Effector memory CD8-positive, alpha-beta T cell (primary cell): ENCODE measurements at places on chromosomes 6 and 20.

DNA sequence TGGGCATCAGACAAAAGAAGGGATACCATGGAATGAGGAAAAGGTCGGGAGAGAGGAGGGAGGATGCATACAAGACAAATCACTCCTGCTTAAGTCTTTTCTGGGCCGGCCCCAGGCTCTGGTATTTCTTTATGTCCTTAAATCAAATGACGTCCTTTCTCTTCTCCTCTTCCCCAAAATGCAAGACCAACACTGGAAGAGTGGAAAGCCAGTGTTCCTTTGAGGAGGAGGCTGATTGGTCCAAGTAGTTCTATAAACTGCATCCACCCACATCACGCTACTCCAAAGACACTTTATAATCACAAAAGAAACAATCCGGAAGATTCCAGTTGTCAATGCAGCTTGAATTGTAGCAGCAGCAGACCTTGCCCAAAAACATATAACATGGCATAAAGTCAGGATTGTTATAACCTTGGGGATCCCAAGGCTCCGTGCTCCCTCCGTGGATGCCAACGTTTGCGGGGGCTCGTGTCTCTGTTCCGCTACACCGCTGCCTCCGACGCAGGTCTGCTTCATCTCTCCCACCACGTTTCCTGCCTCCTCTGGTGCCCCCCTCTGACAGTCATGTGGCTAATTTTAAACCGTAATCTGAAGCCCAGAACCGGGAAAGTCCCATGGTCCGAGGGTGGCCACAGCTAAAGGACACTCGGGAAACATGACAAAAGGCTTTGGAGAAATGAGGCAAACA is 47.1 kb downstream of the MCUR1 start:
- H3K27ac ChIP-seq, result no peak overlapping the region
- peak; percentile 36 for DNase-seq
- peak overlapping the region; percentile 61 for H3K4me3 ChIP-seq
- no peaks in the 10 kb centered on the region for H3K27me3 ChIP-seq
- H3K4me1 ChIP-seq, result peaks cover 24% of the 10 kb centered on the region
- peaks cover 4% of the 10 kb centered on the region for H3K36me3 ChIP-seq

- peaks cover 3% of the 10 kb centered on the region for H3K36me3 ChIP-seq
- peak; percentile 35 for DNase-seq
Observed at GRCh38 chr20:17431621-17432364, 99.4 kb downstream of the BFSP1 start.

DNA sequence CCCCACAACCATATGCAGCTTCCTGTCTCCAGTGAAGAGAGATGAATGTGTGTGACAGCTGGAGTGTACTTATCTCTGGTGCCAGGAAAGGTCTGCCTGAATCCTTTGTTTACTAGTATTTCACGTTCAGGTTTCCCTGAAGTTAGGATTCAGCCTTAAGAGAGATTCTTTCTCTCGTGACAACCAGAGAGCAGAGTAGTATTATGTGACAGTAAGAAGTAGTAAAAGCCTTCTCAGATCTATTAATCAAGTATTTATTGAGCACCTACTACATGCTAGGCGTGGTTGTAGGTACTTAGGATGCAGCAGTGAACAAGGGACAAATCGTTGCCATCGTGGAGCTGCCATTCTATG is 949 bp downstream of the KIFC1 start:
- no peaks in the 10 kb centered on the region for H3K27me3 ChIP-seq
- no peak overlapping the region for H3K27ac ChIP-seq
- H3K4me1 ChIP-seq, result peaks cover 32% of the 10 kb centered on the region
- H3K4me3 ChIP-seq, result peak overlapping the region; percentile 83
- DNase-seq, result no peak

DNA sequence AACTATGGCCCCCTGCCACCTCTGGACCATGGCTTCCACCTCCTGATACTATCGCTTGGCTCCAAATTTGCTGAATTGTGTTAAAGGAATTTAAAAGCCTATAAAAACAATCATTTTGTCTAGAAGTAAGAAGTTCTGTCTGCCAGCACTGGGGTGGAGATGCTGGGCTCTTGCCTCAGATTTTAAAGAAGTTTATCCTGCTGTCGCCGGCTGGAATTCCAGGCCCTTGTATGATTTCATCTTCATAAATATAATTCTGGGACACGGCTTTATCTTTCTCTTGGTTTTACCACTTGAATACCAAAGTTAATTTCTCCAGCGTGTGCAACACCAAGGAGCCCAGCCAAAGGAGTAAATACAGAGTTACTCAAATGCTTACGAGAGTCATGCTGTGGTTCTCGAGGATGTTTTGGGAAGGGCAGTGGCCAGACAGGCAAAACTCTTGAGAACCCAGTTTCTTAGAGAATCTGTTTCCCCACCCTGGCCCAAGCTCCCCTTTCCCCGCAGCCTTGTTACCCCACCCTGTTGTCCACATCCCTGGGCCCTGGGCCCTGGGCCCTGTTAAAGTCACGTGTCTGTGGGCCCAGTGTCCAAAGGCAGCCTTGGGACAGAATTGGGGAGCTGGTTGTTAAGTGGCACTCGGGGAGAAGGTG is 31.9 kb downstream of the C6orf89 start:
- peaks cover 24% of the 10 kb centered on the region for H3K36me3 ChIP-seq
- H3K27me3 ChIP-seq, result no peaks in the 10 kb centered on the region
- peaks cover 5% of the 10 kb centered on the region for H3K4me1 ChIP-seq
- H3K27ac ChIP-seq, result peak overlapping the region; percentile 28

GRCh38 chr6:166078294-166078693 is 89.4 kb downstream of the TBXT start:
- no peak overlapping the region for H3K27ac ChIP-seq
- peaks cover 29% of the 10 kb centered on the region for H3K27me3 ChIP-seq
- H3K4me3 ChIP-seq, result no peak overlapping the region
- H3K36me3 ChIP-seq, result no peaks in the 10 kb centered on the region
- DNase-seq, result no peak
- no peaks in the 10 kb centered on the region for H3K4me1 ChIP-seq
